ENCODE measurements at places on chromosomes 11 and 22.
A peak's percentile ranks its signal among the peaks of the same experiment; 100 is the strongest.

DNA sequence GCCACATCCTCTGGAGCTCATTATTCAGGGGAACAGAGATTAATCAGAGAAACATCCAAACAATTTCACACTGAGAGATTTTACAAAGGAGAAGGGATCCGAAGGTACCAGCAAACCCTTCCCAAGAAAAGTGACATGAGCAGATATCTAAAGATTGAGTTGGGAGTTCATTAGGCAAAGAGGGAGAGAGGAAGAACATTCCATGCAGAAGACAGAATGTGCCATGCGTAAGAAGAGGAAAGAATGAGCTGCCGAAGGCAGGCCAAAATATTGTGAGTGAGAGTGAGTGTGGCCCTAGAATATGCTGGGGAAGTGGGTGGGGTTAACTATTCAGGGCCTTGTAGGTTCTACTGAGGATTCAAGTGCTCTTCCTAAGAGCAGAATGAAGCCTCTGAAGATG, 50.0 kb upstream of the LYVE1 start:
- no peak overlapping the region for H3K4me3 ChIP-seq
- H3K27ac ChIP-seq = peak overlapping the region; percentile 53
- H3K4me1 ChIP-seq = peaks cover 31% of the 10 kb centered on the region
- no peaks in the 10 kb centered on the region for H3K27me3 ChIP-seq

GRCh38 chr11:126669416-126669815, 313.9 kb downstream of the ST3GAL4 start:
- H3K27me3 ChIP-seq = no peaks in the 10 kb centered on the region
- DNase-seq = no peak
- H3K36me3 ChIP-seq = no peaks in the 10 kb centered on the region
- H3K27ac ChIP-seq = no peak overlapping the region
- no peak overlapping the region for H3K4me3 ChIP-seq

- H3K4me1 ChIP-seq = no peaks in the 10 kb centered on the region
- no peaks in the 10 kb centered on the region for H3K36me3 ChIP-seq
- no peak for DNase-seq
- H3K27me3 ChIP-seq = no peaks in the 10 kb centered on the region
- H3K4me3 ChIP-seq = no peak overlapping the region
These were observed 194.2 kb downstream of the TBC1D22A start for GRCh38 chr22:46956498-46957215.

DNA sequence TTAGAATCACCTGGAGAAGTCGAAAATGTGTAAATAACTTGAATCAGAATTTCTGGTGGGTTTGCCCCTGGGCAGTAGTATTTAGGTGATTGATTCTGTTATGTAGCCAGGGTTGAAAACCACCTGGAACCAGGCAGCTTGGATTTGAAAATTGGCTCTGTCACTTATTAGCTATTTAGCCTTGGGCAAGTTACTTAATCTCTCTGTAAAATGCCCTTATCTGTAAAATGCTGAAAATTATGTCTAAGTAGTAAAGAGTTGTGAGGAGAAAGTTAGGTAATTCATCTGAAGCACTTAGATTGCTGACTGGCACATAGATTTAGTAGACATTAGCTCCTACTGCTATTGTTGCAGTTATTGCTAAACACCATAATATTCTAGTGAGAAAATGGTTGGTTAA, 49.3 kb downstream of the PPME1 start:
- no peak for DNase-seq
- no peaks in the 10 kb centered on the region for H3K27me3 ChIP-seq
- H3K36me3 ChIP-seq = no peaks in the 10 kb centered on the region
- no peaks in the 10 kb centered on the region for H3K4me1 ChIP-seq

- no peaks in the 10 kb centered on the region for H3K27me3 ChIP-seq
- H3K36me3 ChIP-seq = no peaks in the 10 kb centered on the region
- H3K4me3 ChIP-seq = no peak overlapping the region
- no peak overlapping the region for H3K27ac ChIP-seq
These were observed 69.7 kb downstream of the NELL1 start for GRCh38 chr11:20739107-20739506.

- no peaks in the 10 kb centered on the region for H3K36me3 ChIP-seq
- peak overlapping the region; percentile 99 for H3K27ac ChIP-seq
- H3K4me3 ChIP-seq = peak overlapping the region; percentile 94
- peaks cover 75% of the 10 kb centered on the region for H3K4me1 ChIP-seq
- no peak for DNase-seq
These were observed 80.0 kb upstream of the PPARA start for GRCh38 chr22:46070215-46070802.

GRCh38 chr11:64119700-64120099, 46.2 kb downstream of the MACROD1 start:
- DNase-seq = no peak
- H3K4me1 ChIP-seq = peaks cover 34% of the 10 kb centered on the region
- no peaks in the 10 kb centered on the region for H3K27me3 ChIP-seq
- H3K4me3 ChIP-seq = no peak overlapping the region

DNA sequence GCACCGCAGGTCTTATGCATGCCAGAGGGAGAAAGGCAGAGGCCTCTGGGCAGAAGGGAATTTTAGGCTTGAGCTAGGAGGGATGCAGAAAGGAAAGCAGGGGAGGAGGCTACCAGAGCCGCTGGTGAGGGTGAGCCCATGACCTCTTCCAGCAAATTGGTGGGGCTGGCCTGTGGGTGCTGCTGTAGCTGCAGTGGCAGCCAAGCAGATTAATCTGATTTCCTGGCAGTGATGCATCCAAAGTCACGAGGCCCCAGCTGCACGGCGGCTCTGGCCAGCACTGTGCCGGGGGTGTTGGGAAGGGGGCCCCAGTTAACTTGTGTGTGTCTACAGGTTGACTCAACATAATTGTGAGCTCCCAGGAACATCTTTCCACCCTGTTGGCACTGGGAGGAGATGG, 41.4 kb upstream of the B3GAT1 start:
- H3K4me3 ChIP-seq = no peak overlapping the region
- DNase-seq = no peak
- no peaks in the 10 kb centered on the region for H3K36me3 ChIP-seq
- no peaks in the 10 kb centered on the region for H3K27me3 ChIP-seq

DNA sequence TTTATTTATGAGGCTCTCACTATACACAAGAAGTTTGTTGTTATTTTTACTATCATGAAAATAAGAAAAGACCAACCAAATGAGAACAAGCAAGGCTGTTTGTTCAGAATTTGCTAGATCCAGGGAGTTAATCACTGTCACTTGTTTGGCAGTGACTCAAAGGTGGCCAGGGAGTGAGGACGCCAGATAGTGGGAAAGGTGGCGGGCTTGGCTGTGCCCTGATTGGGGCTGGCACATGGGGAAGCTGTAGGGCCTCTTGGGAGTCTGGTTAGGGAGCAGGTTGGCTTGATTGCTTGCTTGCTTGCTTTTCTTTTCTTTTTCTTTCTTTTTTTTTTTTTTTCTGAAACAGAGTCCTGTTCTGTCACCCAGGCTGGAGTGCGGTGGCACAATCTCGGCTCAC, 53.1 kb upstream of the SLC22A12 start:
- H3K27ac ChIP-seq = no peak overlapping the region
- H3K4me3 ChIP-seq = no peak overlapping the region
- H3K36me3 ChIP-seq = no peaks in the 10 kb centered on the region
- H3K4me1 ChIP-seq = no peaks in the 10 kb centered on the region
- no peaks in the 10 kb centered on the region for H3K27me3 ChIP-seq
- no peak for DNase-seq

DNA sequence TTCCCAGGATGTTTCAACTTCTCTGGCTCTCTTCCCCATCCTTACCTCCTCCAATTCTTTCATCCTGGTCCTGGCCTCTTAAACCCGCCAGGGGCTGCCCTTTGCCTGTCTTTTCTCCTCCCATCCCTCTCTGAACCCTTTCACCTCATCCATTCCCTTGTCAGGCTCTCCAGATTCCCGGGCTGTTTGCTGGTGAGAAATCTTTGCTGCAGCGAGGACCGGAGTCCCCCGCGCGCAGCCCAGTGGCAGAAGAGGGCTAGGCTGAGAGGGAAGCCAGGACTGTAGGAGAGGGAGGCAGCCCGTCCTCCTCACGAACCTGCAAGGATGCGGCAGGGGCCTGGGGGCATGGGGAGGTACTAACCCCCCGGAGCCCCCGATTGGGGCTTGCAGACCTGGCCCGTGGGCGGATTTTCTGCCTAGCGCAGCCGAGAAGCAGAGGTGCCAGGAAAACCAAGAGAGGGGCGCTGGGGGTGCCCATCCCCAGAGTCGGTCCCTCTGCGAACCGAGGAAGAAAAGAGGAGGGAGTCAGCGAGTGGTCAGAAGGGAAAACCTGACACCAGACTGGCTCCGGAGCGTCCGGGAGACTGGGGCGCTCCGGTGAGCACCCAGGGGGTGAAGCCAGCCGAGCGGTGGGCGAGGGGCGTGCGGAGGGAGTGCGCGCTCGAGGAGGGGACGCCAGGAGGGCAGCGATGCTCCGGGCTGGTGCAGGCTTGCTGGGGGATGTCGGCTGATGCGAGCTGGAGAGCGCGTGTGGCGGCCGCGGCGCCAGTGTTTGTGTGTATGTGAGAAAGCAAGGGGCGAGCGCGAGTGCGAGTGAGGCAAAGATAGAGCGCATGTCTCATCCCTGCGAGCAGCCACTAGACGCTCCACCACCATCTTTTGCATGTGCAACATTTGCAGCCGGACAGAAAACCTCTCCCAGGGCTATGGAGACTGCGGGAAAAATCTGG, at the start of gene GRIA4:
TSS of gene GRIA4 (plus strand) at position 242 of the 950 bp plus-strand sequence. CDS start 925 bp downstream, outside the sequence.
- no peak within 1 kb of the TSS for H3K27ac ChIP-seq
- peaks cover 24% of the 10 kb centered on the region for H3K4me1 ChIP-seq
- no peaks in the 10 kb centered on the region for H3K27me3 ChIP-seq
- no peak for DNase-seq
- no peaks in the 10 kb centered on the region for H3K36me3 ChIP-seq

DNA sequence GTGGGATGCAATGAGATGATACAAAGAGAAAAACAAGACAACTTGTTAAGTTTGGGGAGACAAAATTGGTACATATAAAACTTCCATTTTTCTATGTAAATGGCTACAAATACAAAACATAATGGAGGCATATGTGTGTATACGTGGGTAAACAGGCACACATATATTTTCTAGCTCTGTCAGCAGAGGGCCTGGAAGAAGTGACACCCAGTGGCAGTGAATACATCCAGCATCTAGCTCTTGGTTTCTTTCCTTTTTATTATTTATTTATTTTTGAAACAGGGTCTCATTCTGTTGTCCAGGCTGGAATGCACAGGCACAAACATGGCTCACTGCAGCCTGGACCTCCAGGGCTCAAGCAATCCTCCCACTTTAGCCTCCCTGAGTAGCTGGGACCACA, 5.0 kb upstream of the RASL10A start:
- H3K27ac ChIP-seq = no peak overlapping the region
- no peak for DNase-seq
- no peak overlapping the region for H3K4me3 ChIP-seq
- no peaks in the 10 kb centered on the region for H3K27me3 ChIP-seq
- H3K36me3 ChIP-seq = no peaks in the 10 kb centered on the region
- H3K4me1 ChIP-seq = peaks cover 3% of the 10 kb centered on the region

DNA sequence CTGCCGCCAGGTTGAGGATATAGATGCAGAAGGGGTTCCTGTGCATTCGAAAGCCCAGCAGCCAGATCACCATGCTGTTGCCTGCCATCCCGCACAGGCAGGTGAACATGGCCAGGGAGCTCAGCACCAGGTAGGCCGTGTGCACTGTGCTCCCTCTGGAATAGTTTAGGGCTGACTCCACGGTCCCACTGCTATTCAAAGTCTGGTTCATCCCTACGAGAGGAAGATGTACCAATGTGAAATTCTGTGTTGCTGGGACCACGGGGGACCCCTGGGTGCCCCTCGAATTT, at the start of gene MRGPRD:
TSS of gene MRGPRD (minus strand) at position 211 of the 290 bp plus-strand sequence. CDS start at position 211, 0 bp downstream.
- DNase-seq = no peak
- H3K27ac ChIP-seq = no peak within 1 kb of the TSS
- H3K4me1 ChIP-seq = no peaks in the 10 kb centered on the region
- H3K36me3 ChIP-seq = no peaks in the 10 kb centered on the region
- no peak within 1 kb of the TSS for H3K4me3 ChIP-seq
- H3K27me3 ChIP-seq = no peaks in the 10 kb centered on the region

DNA sequence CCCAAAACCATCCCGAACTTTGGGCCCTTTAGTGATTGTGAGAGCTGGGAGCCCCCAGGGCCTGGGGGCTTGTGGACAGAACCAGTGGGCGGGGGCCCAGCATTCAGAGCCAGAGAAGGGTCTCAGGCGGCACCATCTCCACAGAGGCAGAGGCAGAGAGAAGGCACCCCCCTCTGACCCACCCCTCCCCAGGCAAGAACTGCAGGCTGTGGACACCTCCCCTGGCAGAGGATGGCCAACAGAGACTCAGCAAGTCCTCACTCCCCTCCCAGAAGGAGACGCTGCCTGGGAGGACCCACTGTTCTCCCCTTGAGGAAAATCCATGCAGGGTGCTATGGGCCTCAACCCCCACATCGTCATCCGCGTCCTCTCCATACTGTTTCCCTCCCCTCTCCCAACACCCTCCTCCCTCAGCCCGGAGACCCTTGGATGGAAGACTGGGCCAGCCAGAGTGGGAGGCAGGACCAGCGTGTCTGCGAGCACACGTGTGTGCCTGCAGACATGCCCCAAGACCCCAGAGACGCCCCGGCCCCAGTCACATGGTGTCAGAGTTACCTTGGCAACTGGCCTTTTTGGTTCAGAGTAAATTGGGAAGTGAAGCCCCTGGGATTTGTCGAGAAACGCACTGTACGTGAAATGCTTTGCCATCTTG, 42.6 kb downstream of the KCNC1 start:
- H3K36me3 ChIP-seq = no peaks in the 10 kb centered on the region
- DNase-seq = no peak
- no peaks in the 10 kb centered on the region for H3K4me1 ChIP-seq
- no peak overlapping the region for H3K27ac ChIP-seq
- H3K4me3 ChIP-seq = no peak overlapping the region
- H3K27me3 ChIP-seq = no peaks in the 10 kb centered on the region

DNA sequence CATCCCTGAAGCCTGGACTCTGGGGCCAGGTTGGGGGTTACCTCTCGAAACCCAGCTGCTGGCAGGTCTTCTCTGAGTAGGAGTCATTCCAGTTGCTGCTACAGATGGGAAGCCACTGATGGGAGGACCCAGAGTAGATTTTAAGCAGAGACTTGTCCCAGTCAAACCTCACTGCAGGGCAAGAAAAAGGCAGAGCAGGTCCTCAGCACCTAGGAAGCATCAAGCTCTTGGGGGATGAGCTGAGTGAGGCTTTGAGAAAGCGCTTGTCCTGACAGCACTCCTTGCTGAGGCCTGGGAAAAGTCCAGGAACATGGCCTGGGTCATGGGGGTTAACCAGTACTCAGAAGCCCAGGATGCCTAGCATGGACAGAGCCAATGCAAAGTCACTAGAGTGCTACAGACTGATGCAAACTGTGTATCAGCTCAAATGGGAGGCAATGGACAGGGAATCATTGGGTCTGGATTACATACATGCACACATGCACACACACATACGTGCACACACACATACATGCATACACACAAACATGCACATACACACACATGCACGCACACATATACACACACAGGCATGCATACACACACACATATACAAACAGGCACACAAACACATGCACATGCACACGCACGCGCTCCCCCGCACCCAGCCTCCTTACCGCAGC, 15.3 kb downstream of the TMPRSS13 start:
- H3K4me1 ChIP-seq = no peaks in the 10 kb centered on the region
- no peak for DNase-seq
- no peaks in the 10 kb centered on the region for H3K27me3 ChIP-seq
- H3K27ac ChIP-seq = no peak overlapping the region
- peaks cover 68% of the 10 kb centered on the region for H3K36me3 ChIP-seq
